K562 (cell line): ENCODE measurements at places on chromosomes 12 and 14. TPM values are rescaled to one million over a fixed set of nuclear protein-coding genes. Genes with fewer than 3 reads are reported as not detected.

DNA sequence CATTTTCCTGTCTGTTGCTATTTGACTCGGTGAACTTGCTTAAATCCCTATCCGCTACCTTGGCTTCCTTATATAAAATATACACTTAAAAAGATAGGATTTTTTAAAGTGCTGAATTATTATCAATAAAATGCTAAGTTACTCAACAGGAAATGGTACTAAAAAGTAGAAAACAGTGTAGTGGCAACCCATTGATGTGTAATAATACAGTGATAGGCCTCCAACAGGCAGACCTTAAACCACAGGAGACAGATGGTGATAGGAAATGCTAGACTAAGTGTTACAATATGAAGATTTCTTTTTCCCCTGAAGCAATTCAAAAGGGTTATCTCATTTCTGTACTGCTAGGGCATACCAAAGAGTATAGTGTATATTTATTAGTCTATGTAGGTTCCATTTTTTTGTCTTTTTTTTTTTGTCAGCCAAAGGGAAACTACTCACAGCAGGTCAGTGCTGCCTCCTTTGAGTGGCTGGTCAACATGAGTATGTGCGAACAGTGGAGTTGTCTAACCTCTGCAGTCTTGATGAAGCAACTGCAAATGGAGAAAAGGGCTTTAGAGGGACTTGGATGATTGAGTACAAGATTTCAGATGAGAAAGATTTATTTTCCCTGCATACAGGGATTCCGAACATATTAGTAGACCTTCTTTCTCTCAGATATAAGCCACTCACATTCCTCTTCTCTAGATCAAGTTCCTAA is 183.8 kb downstream of the ACSS3 start:
- H3K27ac ChIP-seq: no peak overlapping the region
- H3K27me3 ChIP-seq: no peaks in the 10 kb centered on the region
- no peaks in the 10 kb centered on the region for H3K4me1 ChIP-seq
- DNase-seq: no peak

OR6S1 gene
- polyA plus RNA-seq: not detected in 2 replicates

DNA sequence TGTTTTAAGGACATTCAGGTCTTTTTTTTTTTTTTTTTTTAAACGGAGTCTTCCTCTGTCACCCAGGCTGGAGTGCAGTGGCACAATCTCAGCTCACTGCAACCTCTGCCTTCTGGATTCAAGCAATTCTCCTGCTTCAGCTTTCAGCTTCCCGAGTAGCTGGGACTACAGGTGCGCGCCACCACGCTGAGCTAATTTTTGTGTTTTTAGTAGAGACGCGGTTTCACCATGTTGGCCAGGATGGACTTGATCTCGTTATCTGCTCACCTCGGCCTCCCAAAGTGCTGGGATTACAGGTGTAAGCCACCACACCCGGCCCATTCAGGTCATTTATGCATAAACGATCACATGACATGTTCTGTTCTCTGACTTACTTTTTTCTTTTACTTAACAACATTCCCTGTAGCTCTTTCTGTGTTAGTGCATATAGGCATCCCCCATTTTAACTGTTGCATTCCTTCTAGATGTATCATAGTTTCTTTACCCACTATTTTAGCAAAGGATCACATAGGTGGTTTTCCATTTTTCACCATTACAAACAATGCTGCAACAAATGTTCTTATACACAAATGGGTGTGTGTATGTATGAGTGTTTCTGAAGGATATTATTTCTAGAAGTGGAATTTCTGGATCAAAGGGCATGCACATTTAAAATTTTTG is 74.2 kb downstream of the ARF6 start:
- no peak overlapping the region for H3K4me3 ChIP-seq
- H3K4me1 ChIP-seq: peaks cover 36% of the 10 kb centered on the region
- no peaks in the 10 kb centered on the region for H3K36me3 ChIP-seq

SLC17A8 gene
- polyA plus RNA-seq: 0.03 TPM in 1 of 2 replicates, not detected in the other

- peaks cover 7% of the 10 kb centered on the region; the same call in 1 of the 3 replicates for H3K27me3 ChIP-seq
- DNase-seq: no peak
- H3K4me3 ChIP-seq: no peak overlapping the region
These were observed 55.1 kb downstream of the FOXN4 start for GRCh38 chr12:109253913-109254544.

DNA sequence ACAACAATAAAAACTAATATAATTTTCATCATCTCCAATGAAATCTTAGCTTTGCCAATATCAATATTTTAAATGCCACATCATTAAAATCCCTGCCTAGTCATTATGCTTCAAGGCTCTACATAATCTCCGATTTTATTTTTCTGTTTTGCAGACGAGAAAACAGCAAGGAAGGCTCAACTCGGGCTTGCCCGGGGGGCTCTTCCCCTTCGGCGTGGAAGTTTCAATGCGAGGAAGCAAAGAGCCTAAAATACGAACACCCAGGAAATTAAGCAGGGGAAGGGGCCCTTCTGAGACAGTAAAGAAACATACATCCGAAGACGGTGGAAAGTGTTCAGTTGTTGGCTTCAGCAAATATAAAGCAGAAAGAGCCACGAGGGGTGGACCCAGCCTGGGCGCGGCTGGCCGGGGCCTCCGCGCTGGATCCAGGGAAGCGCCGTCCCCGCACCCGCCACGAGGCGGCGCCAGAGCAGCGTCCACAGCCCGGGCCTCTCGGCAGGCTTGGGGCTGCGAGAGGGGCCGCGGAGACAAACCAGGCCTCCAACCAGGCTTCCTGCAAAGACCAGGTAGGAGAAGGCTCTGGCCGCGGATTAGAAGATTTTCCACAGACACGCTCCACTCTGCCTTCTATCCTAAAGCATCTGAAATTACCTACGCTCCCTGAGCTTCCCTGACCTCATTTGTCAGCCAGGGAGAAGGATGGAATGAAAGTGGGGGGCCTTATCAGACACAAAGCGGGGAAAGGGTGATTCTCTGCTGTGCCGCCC is 77.2 kb downstream of the SERPINA3 start:
- H3K36me3 ChIP-seq: no peaks in the 10 kb centered on the region
- peak; percentile 78 for DNase-seq
- H3K4me3 ChIP-seq: no peak overlapping the region

GRCh38 chr14:102984336-102985102 is 62.1 kb downstream of the AMN start:
- no peak for DNase-seq
- H3K36me3 ChIP-seq: peaks cover 14% of the 10 kb centered on the region; the same call in 1 of the 3 replicates
- H3K4me3 ChIP-seq: no peak overlapping the region
- H3K4me1 ChIP-seq: no peaks in the 10 kb centered on the region
- H3K27me3 ChIP-seq: no peaks in the 10 kb centered on the region
- no peak overlapping the region for H3K27ac ChIP-seq

- no peaks in the 10 kb centered on the region for H3K4me1 ChIP-seq
- H3K27ac ChIP-seq: no peak overlapping the region
- peaks cover 78% of the 10 kb centered on the region for H3K36me3 ChIP-seq
- H3K4me3 ChIP-seq: no peak overlapping the region
- DNase-seq: no peak
These were observed 7.5 kb downstream of the PSMC1 start for GRCh38 chr14:90263748-90264449.

DNA sequence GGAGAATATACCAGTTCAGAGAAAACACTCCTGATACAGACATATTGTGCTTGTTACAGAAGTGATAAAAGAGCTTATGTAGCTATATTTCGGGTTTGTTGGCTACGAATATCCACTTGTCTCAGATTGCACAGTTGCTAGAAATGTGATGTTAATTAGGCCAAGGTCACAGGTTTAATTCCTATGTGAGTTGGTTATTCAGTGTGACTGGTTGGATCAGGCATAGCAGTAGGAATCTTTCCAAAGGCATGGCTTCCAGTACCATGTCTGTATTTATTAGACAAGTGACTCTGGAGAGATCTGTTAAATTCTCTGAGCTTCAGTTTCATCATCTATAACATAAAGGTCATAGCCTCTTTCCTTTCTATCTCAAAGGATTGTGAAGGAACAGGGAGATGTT is 152.7 kb upstream of the KITLG start:
- H3K27ac ChIP-seq: no peak overlapping the region
- no peaks in the 10 kb centered on the region for H3K4me1 ChIP-seq
- DNase-seq: no peak
- H3K36me3 ChIP-seq: no peaks in the 10 kb centered on the region

NPAS3 gene
- polyA plus RNA-seq: 0.04 TPM in 1 of 2 replicates, not detected in the other

- no peaks in the 10 kb centered on the region for H3K27me3 ChIP-seq
- no peak for DNase-seq
These were observed 8.3 kb downstream of the MEG3 start for GRCh38 chr14:100834082-100834793.

- H3K36me3 ChIP-seq: no peaks in the 10 kb centered on the region
- no peak overlapping the region for H3K27ac ChIP-seq
- no peaks in the 10 kb centered on the region for H3K27me3 ChIP-seq
These were observed 129.9 kb upstream of the GRIN2B start for GRCh38 chr12:14111230-14111865.

RASAL1 gene
- not detected in 2 replicates for polyA plus RNA-seq

CLEC14A gene
- not detected in 2 replicates for polyA plus RNA-seq

DNA sequence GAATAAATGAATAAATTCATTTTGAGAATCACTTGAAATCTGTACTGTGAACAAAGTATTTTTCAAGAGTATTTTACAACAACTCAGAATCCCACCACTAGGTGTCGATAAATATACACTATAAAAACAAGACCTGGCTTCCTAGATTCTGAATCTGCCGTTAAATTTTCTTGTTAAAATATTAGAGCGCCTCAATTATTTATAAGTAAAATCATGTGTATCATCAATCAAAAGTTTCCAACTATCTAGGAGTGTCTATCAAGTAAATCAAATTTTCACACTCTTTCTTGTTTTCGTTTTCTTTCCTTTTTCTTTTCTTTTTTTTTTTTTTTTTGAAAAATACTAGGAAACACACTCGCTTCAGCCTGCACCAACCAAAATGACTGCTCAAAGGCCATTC is 179.2 kb upstream of the DCN start:
- DNase-seq: peak; percentile 29
- H3K27me3 ChIP-seq: no peaks in the 10 kb centered on the region
- H3K36me3 ChIP-seq: no peaks in the 10 kb centered on the region; the same call in 2 of the 3 replicates
- H3K27ac ChIP-seq: no peak overlapping the region
- no peak overlapping the region for H3K4me3 ChIP-seq

DNA sequence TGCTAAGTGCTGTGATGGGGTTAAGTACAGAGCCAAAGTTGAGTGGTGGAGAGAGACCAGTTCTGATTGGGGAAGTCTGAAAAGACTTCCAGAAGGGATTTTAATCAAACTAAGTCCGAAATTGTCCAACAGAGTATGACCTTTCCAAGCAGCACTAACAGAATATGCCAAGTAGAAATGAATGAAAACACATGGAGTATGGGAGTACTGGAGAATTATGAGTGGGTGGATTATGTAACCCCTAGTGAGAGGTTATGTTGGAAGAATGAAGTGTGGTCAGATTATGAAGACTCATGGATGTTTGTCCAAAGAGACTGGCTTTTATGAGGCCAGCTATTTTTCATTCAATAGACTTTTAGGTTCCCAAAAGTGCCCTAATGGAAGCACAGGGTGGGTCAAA is 94.0 kb upstream of the PLEKHA5 start:
- no peaks in the 10 kb centered on the region for H3K36me3 ChIP-seq
- H3K27ac ChIP-seq: no peak overlapping the region
- H3K27me3 ChIP-seq: no peaks in the 10 kb centered on the region
- H3K4me1 ChIP-seq: no peaks in the 10 kb centered on the region
- no peak overlapping the region for H3K4me3 ChIP-seq

GRCh38 chr14:104317975-104318557 is 179.7 kb downstream of the KIF26A start:
- no peak overlapping the region for H3K4me3 ChIP-seq
- H3K36me3 ChIP-seq: no peaks in the 10 kb centered on the region
- no peaks in the 10 kb centered on the region for H3K4me1 ChIP-seq
- no peak overlapping the region for H3K27ac ChIP-seq

GRCh38 chr14:60721326-60722106 is 2.6 kb downstream of the SIX4 start:
- H3K27ac ChIP-seq: no peak overlapping the region; the same call in 2 of the 3 replicates
- H3K4me1 ChIP-seq: peaks cover 27% of the 10 kb centered on the region
- H3K27me3 ChIP-seq: no peaks in the 10 kb centered on the region
- peaks cover 40% of the 10 kb centered on the region for H3K36me3 ChIP-seq
- peak; percentile 7 for DNase-seq

TAMALIN gene
- polyA plus RNA-seq: 1.2 and 1.5 TPM in 2 replicates

- no peak overlapping the region for H3K27ac ChIP-seq
- peaks cover 18% of the 10 kb centered on the region for H3K4me1 ChIP-seq
- no peak for DNase-seq
- H3K4me3 ChIP-seq: no peak overlapping the region
- H3K36me3 ChIP-seq: no peaks in the 10 kb centered on the region
These were observed 199.1 kb upstream of the KRR1 start for GRCh38 chr12:75710361-75711069.
